ENCODE measurements at places on chromosomes 5 and 9. TPM values are rescaled to one million over a fixed set of nuclear protein-coding genes. Genes with fewer than 3 reads are reported as not detected.

SLC36A3 gene
- not detected for total RNA-seq

DNA sequence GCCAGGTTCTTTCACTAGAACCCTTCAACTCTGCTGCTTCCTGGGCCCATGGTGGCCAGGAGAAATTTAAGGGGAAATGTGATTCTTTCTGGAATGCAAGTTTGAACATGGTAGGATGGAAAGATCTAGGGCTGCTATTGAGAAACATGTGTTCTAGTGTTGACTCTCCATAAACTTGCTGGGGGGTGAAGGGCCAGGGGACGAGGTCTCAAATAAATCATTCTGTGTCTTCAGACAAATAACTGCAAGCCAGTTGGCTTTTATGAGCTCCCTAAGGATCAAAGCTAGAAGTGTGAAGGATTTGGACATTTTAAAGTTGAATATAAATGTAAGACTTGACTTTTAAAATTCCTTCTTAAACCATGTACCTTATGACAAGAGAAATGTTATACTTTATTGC lies 78.5 kb downstream of the ZNF366 start:
- DNase-seq = no peak

PCDHB16 gene
- not detected for total RNA-seq

DNA sequence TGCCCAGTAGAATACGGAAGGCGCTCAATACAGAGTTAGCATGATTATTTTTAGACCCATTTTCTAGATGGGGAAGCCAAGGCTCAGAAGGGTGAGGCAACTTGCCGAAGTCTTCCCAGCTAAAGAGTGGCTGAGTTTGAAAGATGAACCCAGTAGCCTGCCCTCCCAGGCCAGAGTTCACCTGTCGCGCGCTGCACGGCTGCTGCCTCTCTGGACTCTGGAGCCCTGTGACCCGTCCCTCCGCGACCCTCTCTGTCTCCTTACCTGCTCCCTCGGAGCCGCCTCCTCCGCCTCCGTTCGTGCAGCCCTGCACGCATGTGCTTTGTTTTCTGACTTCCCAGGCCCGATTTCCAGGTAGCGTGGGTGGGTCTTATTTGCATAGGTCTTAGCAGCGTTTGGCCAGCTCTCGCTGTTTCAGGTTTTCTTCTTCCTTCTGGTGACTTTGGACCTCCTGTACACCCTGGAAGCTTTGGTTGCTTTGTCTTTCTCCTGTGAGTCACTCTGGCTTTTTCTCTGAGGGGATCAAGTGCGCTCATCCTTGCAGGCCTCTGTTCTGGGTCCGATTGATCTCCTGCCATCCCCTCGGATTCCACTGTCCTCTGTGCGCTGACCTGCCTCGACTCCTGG lies at the start of gene RNF183:
Gene RNF183 (minus strand): TSS at position 585 of the 627 bp plus-strand sequence. CDS start 5,192 bp downstream, outside the sequence.
- DNase-seq = no peak

SURF1 gene
- 46.9 TPM for total RNA-seq

FCN2 gene
- total RNA-seq = not detected

GRCh38 chr9:78031893-78032729 lies 500 bp upstream of the GNAQ start:
- peak; percentile 52 for DNase-seq

GRCh38 chr9:97772145-97772544 lies 75.0 kb upstream of the XPA start:
- no peak for DNase-seq

GRCh38 chr9:132823370-132824145 lies 54.5 kb downstream of the AK8 start:
- no peak for DNase-seq

GRCh38 chr5:39274398-39275085 lies 55.2 kb upstream of the FYB1 start:
- no peak for DNase-seq
